ENCODE measurements at places on chromosomes 7 and 10.

GRCh38 chr7:128407751-128408708, 1.8 kb downstream of the IMPDH1 start:
- DNase-seq, result no peak

GRCh38 chr10:114556236-114557122, 101.6 kb downstream of the ABLIM1 start:
- no peak for DNase-seq

- no peak for DNase-seq
These were observed 743 bp upstream of the ZCCHC24 start for GRCh38 chr10:79445977-79446757.

DNA sequence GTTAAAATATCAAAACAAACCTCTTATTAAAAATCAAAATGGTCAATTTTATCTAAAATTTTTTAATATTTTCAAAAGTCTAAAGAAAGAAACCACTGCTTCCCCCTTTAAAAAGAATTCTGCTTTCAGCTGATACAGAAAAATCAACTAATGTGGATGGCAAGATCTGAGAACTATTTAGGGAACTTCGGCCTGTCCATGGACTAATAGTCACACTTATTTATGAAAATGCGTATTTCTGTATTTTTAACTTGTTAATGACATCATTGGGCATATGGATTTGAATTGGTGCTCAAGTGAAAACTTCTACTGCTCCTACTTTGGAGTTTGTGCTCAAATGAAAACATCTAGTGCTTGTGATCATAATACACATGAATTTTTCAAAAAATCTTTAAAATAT, 31.9 kb downstream of the RNLS start:
- no peak for DNase-seq

DNA sequence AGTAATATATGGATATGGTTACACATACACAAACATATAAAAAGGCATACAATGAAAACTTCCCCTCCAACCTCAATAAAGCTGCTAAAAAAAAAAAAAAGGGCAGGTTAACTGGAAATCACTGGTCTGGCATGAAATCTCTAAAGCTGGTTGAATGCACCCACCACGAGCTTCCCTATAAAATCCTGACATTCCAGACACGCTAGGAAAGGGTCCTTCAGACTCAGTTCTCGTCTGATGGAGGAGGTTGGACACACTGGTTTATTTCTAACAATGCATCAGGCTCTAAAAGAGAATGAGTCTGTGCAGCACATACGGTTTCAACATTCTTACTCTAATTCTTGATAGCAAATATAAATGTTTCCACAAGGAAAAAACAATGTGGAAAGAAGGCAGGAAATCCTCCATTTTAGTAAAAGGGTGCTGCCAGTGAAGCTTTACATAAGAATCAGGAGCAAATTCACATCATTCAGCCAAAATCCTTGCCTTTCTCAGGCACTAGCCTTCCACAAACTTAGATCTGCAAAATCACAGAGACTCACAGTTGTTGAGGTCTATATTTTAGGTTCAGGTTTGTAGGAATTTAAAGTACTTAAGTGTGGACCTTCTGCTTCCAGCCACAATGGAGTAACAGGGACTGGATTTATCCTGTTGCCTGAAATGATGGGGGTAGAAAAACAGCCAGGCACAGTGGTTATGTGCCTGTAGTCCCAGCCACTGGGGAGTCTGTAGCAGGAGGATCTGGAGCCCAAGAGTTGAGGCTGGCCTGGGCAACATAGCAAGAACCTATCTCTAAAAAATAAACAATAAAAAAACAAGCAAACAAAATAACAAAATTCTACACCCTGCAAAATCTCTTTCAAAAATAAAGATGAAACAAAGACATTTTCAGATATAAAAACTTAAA, 73.5 kb downstream of the CYTH3 start:
- no peak for DNase-seq

- DNase-seq, result no peak
These were observed 12.7 kb downstream of the FZD1 start for GRCh38 chr7:91276909-91277308.

GRCh38 chr10:6300106-6300783, 97.5 kb downstream of the PFKFB3 start:
- no peak for DNase-seq

- no peak for DNase-seq
These were observed 225.0 kb upstream of the SEMA3C start for GRCh38 chr7:81143856-81144255.

DNA sequence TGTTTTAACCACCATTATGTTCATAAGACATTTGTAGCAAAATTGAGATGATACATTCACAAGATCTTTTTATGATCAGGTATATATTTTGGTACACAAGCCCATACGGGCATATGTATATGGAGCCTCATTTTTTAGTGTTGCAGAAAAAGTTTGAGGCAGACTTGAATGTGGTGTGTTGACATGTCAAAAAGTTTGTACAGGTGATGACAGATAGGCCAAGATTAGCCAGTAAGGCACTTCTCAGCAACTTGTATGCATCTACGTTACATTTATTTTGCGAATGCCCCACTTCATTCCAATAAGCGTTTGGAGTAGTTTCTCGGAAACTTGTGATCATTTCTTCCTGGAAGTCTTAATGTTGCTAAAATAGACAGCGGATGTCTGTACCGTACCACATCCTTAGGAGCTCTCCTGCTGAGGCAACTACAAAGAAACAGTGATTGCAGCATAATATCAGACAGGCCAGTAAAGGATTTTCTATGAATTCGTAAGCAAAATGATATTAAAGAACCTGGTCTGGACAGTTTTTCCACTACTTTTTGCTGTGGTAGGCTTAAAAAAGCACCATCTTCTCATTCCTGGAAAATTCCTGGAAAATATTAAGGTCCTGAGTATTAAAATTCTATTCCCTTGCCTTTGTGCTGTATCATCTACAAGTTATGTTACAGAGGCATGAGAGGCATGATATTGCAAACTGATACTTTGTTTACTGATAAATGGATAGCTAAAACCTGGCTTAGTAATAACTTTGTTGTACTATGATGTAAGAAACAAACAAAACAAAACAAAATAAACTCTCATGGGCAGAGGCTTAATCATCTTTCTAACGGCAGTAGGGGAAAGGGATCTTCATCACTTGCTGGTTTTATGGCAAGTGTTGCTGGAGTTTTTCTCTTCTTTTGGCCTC, 153.6 kb downstream of the HDAC9 start:
- DNase-seq, result no peak

GRCh38 chr7:96179341-96179740, 142.6 kb downstream of the SLC25A13 start:
- DNase-seq, result no peak

GRCh38 chr7:17546189-17546588, 247.7 kb downstream of the AHR start:
- DNase-seq, result no peak

Data from thoracic aorta (tissue), 2 donors.